ENCODE measurements at places on chromosomes 5 and 9.

- no peak for DNase-seq
Measured at GRCh38 chr9:92617951-92618510, 51.9 kb downstream of the IPPK start.

DNA sequence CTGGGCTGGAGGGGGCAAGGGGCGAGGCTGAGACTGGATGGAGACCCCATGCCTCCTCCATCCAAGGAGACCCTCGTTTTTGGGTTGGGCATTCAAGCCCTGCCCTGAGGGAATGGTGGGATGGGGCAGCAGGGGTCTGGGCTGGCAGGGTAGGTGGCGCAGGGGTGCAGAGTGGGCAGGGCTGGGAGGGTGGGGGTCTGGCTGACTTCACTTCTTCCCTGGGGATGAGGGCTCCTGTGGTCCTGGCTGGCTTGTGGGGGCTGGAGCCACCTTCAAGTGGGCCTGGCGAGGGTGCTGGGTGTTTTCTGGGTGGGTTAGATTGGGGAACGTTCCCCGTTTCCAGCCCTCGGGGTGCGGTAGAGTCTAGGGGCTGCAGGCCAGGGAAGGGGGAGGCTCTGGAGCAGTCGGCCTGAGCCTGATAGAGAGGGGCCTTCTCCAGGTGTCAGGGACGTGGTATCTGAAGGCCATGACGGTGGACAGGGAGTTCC, 412 bp downstream of the LCN1 start:
- DNase-seq: no peak

GRCh38 chr9:133137451-133138231, 16.6 kb upstream of the RALGDS start:
- DNase-seq: no peak

DNA sequence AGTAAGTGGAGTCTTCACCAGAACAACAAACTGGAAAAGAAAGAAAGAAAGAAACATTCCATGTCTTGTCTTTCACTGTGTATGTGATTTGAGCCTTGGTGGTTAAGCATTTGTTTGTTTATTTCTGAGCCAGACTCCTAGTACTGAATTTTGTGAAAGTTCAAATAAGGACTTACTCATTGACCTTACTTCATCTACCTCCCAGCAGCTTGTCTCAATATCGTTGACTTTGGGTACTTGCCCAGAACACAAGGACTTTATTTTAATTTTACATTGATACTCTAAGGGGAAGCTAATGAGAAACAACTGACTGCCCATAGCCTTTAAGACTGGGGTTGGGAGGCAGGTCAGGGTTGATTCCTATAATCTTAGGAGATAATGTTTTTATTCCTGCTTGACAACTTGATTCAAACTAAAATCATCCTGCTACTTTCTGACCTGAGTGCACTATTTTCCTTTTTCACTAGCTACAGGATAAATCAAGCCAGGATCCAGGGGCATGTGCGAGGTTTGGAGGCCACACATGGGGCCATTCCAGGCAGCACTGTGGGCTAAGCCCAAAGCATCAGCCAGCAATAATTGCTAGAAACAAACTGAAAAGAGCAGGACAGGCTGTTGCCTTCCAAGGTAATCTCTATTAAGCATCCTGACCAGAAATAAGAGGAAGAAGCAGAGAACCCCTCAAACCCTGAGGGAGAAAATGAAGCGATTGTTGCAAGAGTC, 138.9 kb upstream of the RUSC2 start:
- DNase-seq: no peak

- no peak for DNase-seq
Measured at GRCh38 chr9:109331353-109331752, 10.5 kb upstream of the EPB41L4B start.

DNA sequence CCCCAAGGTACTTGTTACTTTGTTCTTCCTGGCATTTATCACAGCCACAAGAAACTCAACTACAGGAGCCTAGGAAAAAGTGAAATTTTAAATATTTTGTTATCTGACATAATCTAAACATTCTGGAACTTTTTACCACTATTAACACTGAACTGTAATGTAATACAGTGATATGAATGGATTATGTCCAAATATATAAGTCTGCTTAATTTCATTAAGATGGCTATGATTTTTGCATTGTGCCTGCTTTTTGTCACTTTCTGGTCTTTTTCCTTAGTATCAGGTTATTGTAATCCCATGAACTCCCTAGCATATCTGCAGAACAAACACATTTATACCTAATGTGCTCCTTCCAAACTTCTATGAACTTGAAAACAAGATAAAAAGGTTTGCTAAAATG, 35.8 kb downstream of the PJA2 start:
- no peak for DNase-seq

- DNase-seq: no peak
Measured at GRCh38 chr5:101782352-101783103, 513.6 kb downstream of the SLCO4C1 start.

GRCh38 chr9:76866689-76867088, 39.2 kb downstream of the PRUNE2 start:
- no peak for DNase-seq

DNA sequence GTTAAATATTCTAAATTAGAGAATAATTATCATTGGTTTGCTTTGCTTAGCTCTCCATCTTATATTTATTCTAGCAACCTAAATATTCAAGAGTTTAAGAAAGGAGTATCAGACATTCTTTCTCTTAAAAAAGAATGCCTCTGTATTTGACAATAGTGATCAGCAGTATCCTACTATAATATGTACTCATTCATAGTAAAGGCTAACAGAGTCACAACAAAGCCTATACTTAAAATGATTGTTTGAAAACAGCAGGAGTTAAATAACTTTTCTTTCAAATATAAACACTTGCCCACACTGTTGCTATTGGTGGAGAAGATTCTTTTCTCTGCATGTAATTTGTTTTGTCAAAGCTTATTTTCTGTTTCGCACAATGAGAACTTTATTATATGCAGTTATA, 178.4 kb downstream of the PTPRD start:
- no peak for DNase-seq

- DNase-seq: no peak
Measured at GRCh38 chr5:173490681-173491080, 125.8 kb downstream of the BOD1 start.

- DNase-seq: no peak
Measured at GRCh38 chr9:125760537-125760936, 13.4 kb downstream of the PBX3 start.

GRCh38 chr5:77258652-77259051, 48.2 kb downstream of the PDE8B start:
- no peak for DNase-seq

DNA sequence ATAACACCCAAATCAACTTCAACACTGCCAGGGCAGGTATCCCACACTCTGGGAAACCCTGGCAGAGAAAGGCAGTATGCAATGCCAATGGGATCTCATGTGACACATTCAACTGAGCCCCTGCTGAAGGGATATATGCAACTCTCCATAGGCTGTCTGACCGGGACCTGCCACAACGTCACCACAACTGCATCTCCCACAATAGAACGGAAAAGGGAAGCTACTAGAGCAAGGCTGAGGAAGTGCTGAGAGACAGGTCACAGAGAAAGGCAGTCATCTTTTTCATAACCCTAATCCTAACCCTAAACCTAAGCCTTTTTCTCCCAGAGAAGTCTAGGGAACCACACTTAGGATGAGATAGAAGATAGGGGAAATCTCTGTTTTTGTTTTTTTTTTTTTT, 345.9 kb upstream of the CD180 start:
- DNase-seq: no peak

DNA sequence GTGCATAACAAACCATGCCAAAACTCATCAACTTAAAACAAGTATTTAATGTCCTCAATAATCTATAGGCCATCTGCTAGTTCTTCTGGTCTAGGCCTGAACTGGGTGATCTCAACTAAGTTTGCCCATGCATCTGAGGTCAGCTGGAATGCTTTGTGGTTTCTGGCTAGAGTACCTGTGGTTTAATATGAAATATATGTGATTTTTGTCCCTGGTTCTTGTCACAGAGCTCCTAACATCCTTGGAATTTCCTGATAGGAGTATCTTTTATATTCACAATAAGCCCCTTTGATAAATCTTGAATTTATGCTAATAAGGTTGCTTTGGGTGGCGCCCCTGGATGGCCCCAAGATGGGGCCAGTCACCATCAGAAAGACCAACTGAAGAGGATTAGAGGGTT, 535.9 kb downstream of the DNAH5 start:
- DNase-seq: no peak

DNA sequence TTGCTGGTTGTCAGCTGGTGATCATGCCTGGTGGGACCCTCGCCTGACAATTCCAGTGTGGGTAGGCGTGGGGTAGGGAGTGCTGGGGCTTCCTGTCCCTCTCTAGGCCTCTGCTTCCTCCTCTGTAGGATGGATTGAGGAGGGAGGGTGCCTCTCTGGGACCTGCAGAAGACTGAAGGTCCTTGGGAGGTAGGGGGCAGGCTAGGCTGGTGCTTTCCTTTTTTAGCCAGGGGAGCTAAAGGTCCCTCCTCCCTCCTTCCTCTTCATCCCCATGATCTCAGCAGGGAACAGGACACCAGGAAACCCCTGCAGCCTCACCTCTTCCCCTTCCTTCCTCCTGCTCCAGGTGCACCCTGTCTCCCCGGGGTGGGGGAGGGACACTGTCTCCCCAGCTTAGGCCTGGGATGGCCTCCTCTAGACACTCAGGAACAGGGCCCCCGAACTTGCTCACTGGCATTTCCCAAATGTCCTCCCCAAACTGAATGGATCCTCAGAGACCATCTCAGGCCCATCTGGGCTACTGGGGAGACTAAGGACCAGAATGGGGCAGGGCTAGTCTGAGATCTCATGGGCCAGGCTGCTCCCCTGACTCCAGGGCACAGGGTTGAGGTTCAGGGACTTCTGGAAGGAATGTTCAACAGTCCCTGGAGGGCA, 8.4 kb downstream of the SH2D3C start:
- DNase-seq: no peak

DNA sequence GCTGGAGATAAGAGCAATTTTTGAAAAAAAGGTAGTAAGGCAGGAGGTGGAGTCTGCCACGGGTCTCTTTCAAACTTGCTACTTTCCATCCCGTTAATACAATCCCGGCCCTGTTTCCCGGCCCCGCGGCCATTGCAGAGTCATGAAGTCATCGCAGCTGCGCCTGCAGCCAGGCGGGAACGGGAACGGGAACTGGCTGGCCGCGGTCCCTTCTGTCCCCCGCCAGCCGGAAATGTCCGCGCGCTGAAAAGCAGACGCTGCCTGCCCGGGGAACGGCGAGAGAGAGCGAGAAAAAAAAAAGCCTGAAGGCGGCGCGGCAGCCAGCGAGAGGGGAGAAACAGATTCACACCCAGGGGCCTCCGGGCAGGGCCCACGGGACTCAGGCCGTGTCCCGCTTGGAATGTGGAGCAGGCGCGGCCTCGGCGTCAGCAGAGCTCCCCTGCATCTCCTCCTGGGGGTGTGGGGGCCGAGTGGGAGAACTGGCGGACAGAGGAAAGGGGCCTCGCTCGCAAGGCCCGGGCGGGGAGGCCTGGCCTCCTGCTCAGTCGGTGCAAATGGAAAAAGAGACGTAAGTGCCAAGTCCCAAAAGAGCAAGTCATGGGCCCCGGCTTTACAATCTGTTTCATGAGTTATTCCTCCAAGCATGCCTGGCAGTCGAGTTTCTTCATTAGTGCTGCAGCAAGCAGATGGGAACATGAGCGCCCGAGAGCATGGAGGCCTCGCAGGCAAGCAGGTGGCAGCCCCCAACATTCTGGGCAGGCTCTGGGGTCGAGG, 201.2 kb upstream of the GAS1 start:
- DNase-seq: no peak

DNA sequence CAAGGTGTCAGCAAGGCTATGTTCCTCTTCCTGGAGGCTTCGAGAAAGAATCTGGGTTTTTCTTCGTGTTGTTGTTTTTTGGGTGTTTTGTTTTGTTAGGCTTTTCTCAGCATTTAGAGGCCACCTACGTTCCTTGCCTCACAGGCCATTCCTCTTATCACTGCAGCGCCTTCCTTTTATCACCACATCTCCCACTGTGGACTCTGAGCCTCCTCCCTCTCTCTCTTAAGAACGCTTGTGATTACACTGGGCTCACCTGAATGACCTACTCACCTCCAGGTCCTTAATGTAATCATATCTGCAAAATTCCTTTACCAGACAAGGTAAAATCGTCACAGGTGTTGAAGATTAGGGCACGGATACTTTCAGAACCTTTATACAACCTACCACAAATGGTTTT, 340.8 kb downstream of the DTWD2 start:
- DNase-seq: no peak

- no peak for DNase-seq
Measured at GRCh38 chr5:60651872-60652620, 47.9 kb downstream of the DEPDC1B start.

GRCh38 chr5:1666221-1666620, 133.4 kb downstream of the MRPL36 start:
- DNase-seq: no peak

GRCh38 chr5:174151599-174152181, 106.2 kb downstream of the NSG2 start:
- no peak for DNase-seq

- no peak for DNase-seq
Measured at GRCh38 chr5:132971483-132972435, 8.3 kb upstream of the AFF4 start.

DNA sequence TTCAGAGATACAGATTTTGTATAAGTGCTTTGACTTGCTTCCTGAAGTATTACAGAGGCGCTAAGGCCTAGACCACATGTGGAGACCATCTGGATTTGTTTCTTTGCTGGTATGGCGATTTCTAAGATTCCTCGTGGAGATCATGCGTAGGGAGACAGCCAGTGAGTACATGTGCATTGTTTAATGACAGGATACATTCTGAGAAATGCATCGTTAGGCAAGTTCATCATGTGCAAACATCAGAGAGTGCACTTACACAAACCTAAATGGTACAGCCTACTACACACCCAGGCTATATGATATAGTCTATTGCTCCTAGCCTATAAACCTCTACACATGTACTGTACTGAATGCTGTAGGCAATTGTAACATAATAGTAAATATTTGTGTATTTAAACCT, 16.5 kb upstream of the CEP120 start:
- no peak for DNase-seq

- no peak for DNase-seq
Measured at GRCh38 chr9:96485280-96485679, 35.3 kb downstream of the HABP4 start.

DNA sequence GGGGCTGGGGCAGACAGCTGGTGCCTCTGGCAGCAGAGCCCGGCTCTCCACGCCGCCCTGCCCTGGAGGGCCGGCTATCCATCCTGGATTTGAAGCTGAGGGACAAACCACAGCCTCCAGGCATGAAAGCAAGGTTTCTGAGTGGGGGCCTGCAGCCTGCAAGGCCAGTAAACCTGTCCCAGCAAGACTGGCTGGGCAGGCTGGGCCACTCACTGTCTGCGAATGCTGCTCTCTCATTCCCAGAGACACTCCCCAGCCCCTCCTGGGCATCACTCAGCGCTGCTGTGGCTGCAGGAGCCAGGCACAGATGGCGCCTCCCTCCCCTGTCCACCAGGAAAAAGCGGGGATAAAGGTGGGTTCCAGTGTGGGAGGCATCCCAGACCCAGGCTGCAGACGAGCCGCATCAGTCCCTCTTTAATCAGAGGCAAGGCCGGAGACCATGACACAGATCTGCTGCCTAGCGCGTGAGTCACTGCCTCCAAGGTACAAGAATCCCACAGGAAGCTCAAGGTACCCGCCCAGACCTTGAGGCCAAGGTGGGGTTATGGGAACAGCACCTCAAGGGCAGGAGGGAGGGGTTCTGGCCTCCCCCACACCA, 118.0 kb downstream of the VAV2 start:
- DNase-seq: no peak
